ENCODE measurements at places on chromosomes 13 and 19. TPM values are rescaled to one million over a fixed set of nuclear protein-coding genes. Genes with fewer than 3 reads are reported as not detected.

DNA sequence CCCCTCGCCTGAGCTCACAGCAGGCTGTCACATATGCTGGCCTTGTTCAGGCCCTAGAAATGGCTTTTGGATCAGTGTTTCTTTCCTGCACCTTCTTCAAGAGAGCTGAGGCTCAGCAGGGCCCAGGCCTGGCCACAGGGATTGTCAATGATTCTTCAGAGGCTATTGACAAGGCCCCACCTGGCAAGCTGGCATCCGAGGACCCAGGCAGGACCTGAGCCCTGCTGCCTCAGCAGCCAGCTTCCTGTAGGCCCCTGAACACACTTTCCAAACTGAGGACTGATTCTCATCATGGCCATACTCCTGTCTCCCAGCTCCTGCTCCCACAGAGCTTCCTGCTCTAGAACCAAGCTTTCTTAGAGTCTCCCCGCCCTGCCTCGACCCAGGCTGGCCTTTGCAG, 136.8 kb downstream of the UQCRFS1 start:
- H3K4me3 ChIP-seq = no peak overlapping the region
- H3K27me3 ChIP-seq = no peaks in the 10 kb centered on the region
- no peaks in the 10 kb centered on the region for H3K4me1 ChIP-seq
- H3K36me3 ChIP-seq = no peaks in the 10 kb centered on the region
- DNase-seq = no peak

- no peaks in the 10 kb centered on the region for H3K36me3 ChIP-seq
- H3K4me3 ChIP-seq = no peak overlapping the region
- DNase-seq = no peak
- no peak overlapping the region for H3K27ac ChIP-seq
- no peaks in the 10 kb centered on the region for H3K27me3 ChIP-seq
These were observed 142.7 kb downstream of the SUCLA2 start for GRCh38 chr13:47858042-47859025.

Gene FFAR3
- not detected for total RNA-seq

DNA sequence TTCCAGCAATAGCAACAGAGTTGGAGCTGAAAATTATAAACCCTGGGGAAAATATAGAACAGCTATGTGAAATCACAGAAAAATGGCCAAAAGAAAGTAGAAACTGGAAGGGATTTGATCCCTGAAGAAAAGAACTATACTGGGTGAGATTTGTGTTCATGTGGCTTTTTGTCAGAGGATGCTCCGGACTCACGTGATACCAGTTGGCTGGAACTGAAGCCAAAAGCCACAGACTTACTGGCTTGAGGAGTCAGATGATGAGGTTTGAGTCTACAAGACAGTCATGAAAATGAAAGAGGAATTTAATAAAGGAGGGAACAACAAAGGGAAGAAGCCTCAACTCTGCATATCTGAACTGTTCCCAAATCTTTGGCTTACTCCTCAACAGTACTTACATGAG, 427.1 kb downstream of the GPC5 start:
- no peaks in the 10 kb centered on the region for H3K4me1 ChIP-seq
- no peak overlapping the region for H3K4me3 ChIP-seq
- DNase-seq = no peak
- no peaks in the 10 kb centered on the region for H3K36me3 ChIP-seq
- no peaks in the 10 kb centered on the region for H3K27me3 ChIP-seq
- H3K27ac ChIP-seq = no peak overlapping the region

DNA sequence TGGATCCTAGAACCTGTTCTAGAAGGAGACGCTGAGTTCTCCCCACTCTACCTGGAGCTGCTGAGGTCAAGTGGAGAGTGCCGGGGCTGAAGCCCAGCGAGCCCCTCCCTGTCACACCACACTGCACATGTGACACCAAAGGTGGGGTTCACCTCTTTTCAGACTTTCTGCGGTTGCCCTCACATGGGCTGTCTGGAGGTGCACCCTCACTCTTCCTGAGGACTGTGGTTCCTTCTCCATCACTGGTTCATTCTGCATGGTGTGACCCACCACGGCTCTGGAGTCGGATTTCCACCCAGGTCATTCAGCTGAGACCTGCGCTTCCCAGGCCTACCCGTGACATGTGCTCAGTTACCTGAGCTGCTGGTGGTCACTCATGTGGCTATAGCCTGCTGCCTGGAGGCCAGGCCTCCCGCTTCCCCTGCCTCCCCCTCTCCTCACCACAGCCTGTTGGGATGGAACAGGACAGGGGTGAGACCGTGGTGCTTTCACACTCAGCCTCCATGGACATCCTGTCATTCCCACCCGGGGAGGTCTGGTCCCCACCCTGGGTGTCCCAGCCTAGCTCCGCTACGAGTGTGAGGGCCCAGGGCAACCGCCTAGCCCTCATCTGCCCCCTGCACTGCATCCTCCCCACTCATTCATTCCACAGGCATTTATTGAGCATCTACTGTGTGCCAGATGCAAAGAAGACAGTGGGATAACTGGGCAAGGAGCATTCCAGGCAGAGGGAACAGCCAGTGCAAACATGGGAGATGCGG, 605 bp upstream of the A1BG start:
- no peaks in the 10 kb centered on the region for H3K36me3 ChIP-seq
- H3K27ac ChIP-seq = no peak overlapping the region
- H3K27me3 ChIP-seq = no peaks in the 10 kb centered on the region

DNA sequence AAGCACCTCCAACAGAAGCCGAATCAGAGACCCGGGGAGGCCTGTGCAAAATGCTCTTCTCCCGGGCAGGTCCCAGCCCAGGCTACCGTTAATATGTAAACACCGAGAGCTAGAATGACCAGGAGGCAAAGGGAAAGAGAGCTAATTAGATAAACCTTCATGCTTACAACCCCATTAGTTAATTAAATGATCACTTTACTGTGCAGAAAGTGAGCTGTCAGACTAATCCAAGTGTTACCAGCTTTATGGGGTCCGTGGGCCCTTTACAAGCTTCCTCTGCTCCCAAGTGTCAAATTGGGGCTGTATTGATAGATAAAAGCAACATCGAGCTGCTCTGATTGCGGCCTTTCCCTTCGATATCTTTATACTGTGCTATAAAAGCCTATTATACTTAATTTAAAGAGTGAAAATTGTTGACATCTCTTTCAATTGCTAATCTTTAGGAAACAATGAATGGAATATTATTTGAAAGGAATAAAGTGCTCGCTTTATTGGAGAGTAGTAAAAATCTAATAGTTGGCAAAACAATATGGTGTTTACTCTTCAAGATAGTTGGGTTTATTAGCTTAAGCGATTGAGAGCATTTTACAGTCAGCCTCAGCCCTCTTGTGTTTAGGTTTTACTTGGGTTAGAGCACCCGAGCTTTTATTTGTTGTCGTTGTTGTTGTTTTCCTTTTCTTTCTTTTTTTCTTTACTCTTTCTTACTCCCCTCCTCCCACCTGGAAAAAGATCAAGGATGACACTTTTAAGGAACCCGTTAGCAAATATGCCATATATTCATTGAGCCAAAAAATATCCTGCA, 189.3 kb upstream of the GPR12 start:
- no peak overlapping the region for H3K4me3 ChIP-seq
- no peak for DNase-seq
- H3K27me3 ChIP-seq = no peaks in the 10 kb centered on the region
- no peaks in the 10 kb centered on the region for H3K4me1 ChIP-seq
- H3K27ac ChIP-seq = no peak overlapping the region

GRCh38 chr13:27211771-27212364, 39.5 kb upstream of the RPL21 start:
- DNase-seq = no peak
- no peak overlapping the region for H3K27ac ChIP-seq
- H3K27me3 ChIP-seq = no peaks in the 10 kb centered on the region
- no peaks in the 10 kb centered on the region for H3K36me3 ChIP-seq
- no peak overlapping the region for H3K4me3 ChIP-seq
- H3K4me1 ChIP-seq = no peaks in the 10 kb centered on the region

DNA sequence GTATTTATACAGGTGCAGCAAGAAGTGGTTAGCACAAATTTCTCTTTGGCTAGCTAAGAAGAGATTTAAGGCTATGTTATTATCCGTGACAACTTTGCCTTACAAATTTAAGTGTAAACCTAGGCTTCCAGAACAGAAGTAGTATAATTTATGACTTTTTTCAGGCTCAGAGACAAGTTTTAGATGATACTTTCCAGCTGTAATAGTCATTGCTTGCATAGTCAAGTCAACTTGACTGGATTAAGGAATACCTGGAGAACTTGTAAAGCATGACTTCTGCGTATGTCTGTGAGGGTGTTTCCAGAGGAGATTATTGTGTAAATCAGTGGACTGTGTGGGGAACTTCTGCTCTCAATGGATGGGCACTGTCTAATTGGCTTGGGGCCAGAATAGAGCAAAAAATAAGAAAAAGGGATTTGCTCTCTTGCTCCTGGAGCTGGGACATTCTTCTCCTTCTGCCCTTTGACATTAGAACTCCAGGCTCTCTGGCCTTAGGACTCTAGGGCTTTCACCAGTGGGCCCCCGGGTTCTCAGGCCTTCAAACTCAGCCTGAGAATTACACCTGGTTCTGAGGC, 33.0 kb downstream of the CYSLTR2 start:
- no peak for DNase-seq
- H3K27me3 ChIP-seq = no peaks in the 10 kb centered on the region
- H3K4me3 ChIP-seq = no peak overlapping the region

GRCh38 chr13:26310470-26310869, 56.5 kb downstream of the CDK8 start:
- no peak overlapping the region for H3K4me3 ChIP-seq
- H3K27me3 ChIP-seq = no peaks in the 10 kb centered on the region
- H3K4me1 ChIP-seq = no peaks in the 10 kb centered on the region

GRCh38 chr13:105611424-105611823, 924.0 kb downstream of the EFNB2 start:
- H3K4me3 ChIP-seq = no peak overlapping the region
- DNase-seq = no peak
- H3K27me3 ChIP-seq = no peaks in the 10 kb centered on the region

DNA sequence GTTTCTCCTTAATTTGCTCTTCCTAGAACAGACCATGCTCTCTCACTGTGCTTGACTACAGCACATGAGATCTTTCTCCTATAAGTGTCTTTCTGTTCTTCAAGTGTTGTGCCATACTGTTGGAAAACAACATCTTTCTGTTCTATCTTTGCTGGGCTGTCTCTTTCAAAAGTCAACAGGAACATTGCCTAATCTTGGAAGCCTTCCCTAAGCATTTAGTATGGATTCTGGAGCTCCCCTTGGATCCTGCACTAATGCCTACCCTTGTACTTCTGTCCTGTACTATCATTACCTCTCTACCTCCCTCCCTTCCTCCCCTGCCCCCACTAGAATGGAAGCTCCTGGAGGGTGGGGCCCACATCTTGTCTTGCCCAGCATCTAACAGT, 26.8 kb downstream of the STARD13 start:
- no peak for DNase-seq
- H3K27ac ChIP-seq = no peak overlapping the region
- no peaks in the 10 kb centered on the region for H3K36me3 ChIP-seq

- no peak for DNase-seq
- H3K4me3 ChIP-seq = no peak overlapping the region
- H3K4me1 ChIP-seq = no peaks in the 10 kb centered on the region
- no peaks in the 10 kb centered on the region for H3K36me3 ChIP-seq
- no peaks in the 10 kb centered on the region for H3K27me3 ChIP-seq
These were observed 51.8 kb upstream of the FREM2 start for GRCh38 chr13:38635030-38635429.

Gene COX7A1
- total RNA-seq = 0.60 TPM

Gene PSG11
- total RNA-seq = not detected

- H3K27ac ChIP-seq = no peak overlapping the region
- DNase-seq = no peak
- no peaks in the 10 kb centered on the region for H3K27me3 ChIP-seq
- H3K4me3 ChIP-seq = no peak overlapping the region
These were observed 87.6 kb upstream of the STK24 start for GRCh38 chr13:98664510-98664909.

GRCh38 chr13:54484166-54484565, 1455.6 kb downstream of the OLFM4 start:
- H3K27me3 ChIP-seq = no peaks in the 10 kb centered on the region
- no peak overlapping the region for H3K4me3 ChIP-seq
- H3K4me1 ChIP-seq = no peaks in the 10 kb centered on the region
- H3K27ac ChIP-seq = no peak overlapping the region

- H3K27ac ChIP-seq = no peak overlapping the region
- no peaks in the 10 kb centered on the region for H3K4me1 ChIP-seq
- H3K36me3 ChIP-seq = no peaks in the 10 kb centered on the region
- H3K27me3 ChIP-seq = no peaks in the 10 kb centered on the region
- H3K4me3 ChIP-seq = no peak overlapping the region
These were observed 8.3 kb upstream of the MZF1 start for GRCh38 chr19:58581227-58582141.
